ENCODE measurements at places on chromosomes 1 and 21.

- DNase-seq: no peak
- no peak overlapping the region for H3K4me3 ChIP-seq
- no peak overlapping the region for H3K27ac ChIP-seq
- H3K27me3 ChIP-seq: no peaks in the 10 kb centered on the region
Observed at GRCh38 chr1:110321045-110321444, 18.1 kb upstream of the RBM15 start.

DNA sequence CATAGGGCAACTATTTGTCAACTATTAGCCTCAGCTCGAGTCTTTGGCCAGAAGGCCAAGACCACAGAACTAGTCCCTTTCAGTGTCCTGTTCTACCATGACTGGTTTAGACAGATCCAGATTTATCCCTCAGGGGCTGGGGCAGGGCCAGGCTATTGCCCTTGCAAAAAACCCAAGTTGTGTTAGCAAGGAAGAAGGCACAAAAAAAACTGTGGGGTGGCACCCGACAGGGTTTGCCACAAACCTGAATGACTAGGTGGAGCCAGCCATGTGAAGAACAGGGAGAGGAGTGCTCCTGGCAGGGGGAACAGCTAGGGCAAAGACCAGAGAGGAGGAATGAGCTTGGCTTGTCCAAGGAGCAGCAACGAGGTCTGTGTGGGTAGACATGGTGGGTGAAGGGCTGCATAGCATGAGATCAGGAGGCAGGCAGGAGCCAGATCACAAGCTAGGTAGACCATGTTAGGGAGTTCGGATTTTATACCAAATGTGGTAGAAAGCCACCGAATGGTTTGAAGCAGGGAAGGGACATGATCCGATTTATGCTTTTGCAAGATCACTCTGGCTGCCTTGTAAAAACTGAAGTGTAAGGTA lies 4.3 kb downstream of the DCST1 start:
- no peak overlapping the region for H3K4me3 ChIP-seq
- no peak for DNase-seq
- H3K27ac ChIP-seq: no peak overlapping the region
- H3K4me1 ChIP-seq: peaks cover 28% of the 10 kb centered on the region
- no peaks in the 10 kb centered on the region for H3K36me3 ChIP-seq

- DNase-seq: no peak
- no peak overlapping the region for H3K4me3 ChIP-seq
- H3K4me1 ChIP-seq: no peaks in the 10 kb centered on the region
- H3K27me3 ChIP-seq: no peaks in the 10 kb centered on the region
- H3K27ac ChIP-seq: no peak overlapping the region
Observed at GRCh38 chr1:79595931-79596330, 589.4 kb upstream of the ADGRL4 start.

DNA sequence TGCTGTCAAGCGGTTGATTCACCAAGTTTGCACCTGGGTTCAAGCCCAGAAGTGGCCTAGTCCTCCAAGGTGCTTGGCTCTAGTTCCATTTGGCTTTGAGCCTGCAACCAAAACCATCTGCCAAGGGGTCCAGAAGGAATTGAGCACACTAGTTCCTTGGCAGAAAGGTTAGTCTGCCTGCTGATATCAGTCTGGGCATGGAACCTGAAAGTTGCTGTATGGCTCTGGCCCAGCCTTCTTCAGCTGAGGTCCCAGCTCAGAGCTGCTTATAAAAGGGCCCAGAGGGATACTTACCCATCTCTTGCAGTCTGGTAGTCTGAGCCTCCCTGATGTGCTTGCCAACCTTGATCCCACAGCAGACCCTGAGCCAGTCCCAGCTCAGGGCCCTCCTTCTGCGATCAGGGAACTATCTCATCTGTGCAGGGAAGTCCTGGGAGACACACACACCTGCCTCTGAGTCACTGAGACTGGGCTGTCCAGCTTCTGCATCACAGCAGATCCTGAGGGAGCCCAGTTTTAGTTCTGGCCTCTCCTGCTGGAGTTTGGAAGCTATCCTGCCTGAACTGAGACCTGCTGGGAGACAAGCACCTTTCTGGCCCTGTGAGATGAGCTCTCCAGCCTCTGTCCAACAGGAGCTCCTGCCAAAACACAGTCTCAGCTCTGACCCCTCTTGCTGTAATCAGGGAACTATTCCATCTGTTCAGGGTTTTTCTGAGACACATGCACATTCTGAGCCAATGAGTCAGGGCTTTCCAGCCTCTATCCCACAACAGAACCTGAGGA lies 75.8 kb downstream of the CTH start:
- no peak for DNase-seq
- H3K27me3 ChIP-seq: no peaks in the 10 kb centered on the region
- H3K36me3 ChIP-seq: no peaks in the 10 kb centered on the region
- no peak overlapping the region for H3K27ac ChIP-seq
- no peak overlapping the region for H3K4me3 ChIP-seq

- H3K27ac ChIP-seq: no peak overlapping the region
- H3K4me1 ChIP-seq: no peaks in the 10 kb centered on the region
- no peak overlapping the region for H3K4me3 ChIP-seq
- DNase-seq: no peak
- H3K27me3 ChIP-seq: peaks cover 15% of the 10 kb centered on the region
- H3K36me3 ChIP-seq: no peaks in the 10 kb centered on the region
Observed at GRCh38 chr1:8013800-8014199, 12.3 kb downstream of the ERRFI1 start.

DNA sequence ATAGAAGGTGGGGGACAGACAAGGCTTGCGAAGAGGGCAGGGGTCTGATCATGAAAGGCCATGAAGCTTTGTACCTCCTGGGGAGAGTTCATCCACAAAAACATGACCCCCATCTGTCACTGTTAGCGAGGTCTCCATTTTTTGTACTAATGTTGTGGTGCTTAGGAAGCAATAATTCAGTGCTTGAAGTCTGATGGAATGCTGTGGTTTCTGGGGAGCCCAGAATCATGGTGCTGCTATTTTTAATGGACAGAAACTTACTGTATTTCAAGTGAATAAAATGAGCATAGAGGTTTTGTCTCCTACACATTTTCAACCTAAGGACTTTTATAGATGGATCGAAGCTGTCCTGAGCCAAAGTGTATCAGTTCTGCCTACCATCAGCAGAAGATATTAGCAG lies 28.2 kb upstream of the RGL1 start:
- no peak overlapping the region for H3K27ac ChIP-seq
- no peak for DNase-seq
- H3K36me3 ChIP-seq: no peaks in the 10 kb centered on the region

DNA sequence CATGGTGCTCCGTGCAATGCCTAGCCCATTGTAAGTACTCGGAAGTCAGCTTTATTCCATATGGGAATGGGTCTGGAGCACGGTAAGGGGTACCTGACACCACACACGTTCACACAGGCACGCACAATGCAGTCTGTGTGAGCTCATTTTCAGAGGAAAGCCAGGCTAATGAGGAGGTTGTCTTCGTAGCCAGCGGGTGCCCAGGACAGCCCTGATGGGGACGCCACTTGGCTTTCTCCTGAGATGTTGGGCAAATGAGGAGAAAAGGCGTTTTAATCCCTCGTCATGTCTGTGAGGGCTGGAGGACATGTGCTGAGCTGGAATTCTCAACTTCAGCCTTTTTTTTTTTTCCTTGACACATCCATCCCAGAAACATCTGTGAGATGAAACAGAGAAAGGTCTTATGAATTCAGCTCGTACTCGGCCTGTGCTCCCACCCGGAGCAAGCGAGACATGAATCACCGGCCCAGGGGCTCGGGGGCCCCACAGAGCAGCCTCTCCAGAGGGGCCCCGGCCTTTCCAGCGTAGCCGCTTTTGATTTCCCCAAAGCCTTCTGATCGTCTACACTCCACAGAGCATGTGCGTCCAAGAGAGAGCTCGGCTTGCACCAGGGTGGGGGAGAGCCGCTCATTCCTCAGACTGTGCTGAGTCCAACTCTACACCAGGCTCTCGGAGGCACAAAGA lies 125.1 kb downstream of the EPHB2 start:
- no peak for DNase-seq
- no peaks in the 10 kb centered on the region for H3K36me3 ChIP-seq
- no peaks in the 10 kb centered on the region for H3K27me3 ChIP-seq
- H3K4me3 ChIP-seq: no peak overlapping the region

- DNase-seq: no peak
- H3K4me3 ChIP-seq: no peak overlapping the region
- no peaks in the 10 kb centered on the region for H3K4me1 ChIP-seq
- H3K27me3 ChIP-seq: peaks cover 6% of the 10 kb centered on the region
Observed at GRCh38 chr21:34690041-34690792, 21.4 kb downstream of the CLIC6 start.

GRCh38 chr1:206110820-206111219 lies 6.4 kb downstream of the AVPR1B start:
- H3K36me3 ChIP-seq: no peaks in the 10 kb centered on the region
- no peak overlapping the region for H3K27ac ChIP-seq
- H3K27me3 ChIP-seq: no peaks in the 10 kb centered on the region
- H3K4me1 ChIP-seq: peaks cover 3% of the 10 kb centered on the region
- DNase-seq: no peak

DNA sequence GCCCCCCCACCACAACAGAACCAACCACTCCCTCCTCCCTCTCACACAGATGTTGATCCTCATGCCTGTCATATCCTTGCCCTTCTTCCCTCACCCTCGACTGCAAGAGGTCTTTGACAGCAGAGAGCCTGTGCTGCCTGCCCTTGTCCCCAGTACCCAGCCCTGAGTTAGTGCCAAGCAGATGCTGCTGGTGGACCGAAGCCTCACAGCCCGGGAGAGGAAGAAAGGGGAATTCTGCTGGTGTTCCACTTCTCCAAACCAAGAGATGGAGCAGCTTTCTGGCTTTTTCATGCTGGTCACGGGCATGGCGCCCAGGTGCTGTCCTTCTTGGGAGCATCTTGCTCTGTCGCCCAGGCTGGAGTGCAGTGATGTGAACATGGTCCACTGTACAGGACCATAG lies 69.1 kb downstream of the SLC66A1 start:
- H3K4me3 ChIP-seq: no peak overlapping the region
- no peaks in the 10 kb centered on the region for H3K4me1 ChIP-seq
- peaks cover 100% of the 10 kb centered on the region for H3K36me3 ChIP-seq
- H3K27me3 ChIP-seq: no peaks in the 10 kb centered on the region
- no peak overlapping the region for H3K27ac ChIP-seq

DNA sequence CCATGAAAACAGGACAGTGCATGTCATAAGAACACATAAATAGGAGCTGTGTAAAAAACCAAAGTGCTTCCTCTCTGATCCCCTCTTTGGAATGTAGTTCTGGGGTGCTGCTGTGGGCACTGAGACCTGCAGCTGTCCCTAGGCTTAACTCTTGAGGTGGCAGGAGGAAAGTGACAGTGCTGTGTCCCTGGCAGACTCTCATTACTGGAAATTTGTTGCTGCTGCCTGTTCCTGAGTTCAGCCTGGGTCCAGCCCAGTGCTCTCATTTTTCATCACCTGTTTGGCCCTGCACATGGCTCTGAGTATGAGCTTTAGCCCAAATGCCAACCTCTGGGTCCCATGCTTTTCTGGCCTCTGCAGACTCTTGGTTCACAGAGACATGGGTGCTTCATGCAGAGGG lies 329.3 kb downstream of the DSCAM start:
- H3K27me3 ChIP-seq: no peaks in the 10 kb centered on the region
- no peaks in the 10 kb centered on the region for H3K36me3 ChIP-seq

DNA sequence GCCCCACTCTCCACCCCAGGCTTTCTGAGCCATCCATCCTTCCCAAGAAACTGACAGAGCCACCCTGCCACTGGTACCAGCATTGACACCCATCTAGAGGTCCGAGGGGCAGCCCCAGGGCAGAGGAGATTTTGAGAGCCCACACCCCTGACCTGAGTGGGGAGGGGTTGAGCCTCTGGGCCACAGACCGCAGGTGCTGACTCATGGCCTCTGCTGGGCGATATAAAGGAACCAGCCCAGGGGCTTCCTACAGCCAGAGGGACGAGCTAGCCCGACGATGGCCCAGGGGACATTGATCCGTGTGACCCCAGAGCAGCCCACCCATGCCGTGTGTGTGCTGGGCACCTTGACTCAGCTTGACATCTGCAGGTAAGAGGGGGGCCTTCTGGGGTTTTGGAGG lies at the start of gene PADI4:
Gene PADI4 (plus strand): TSS at position 252 of the 400 bp plus-strand sequence. CDS start 26 bp downstream, at position 278.
- DNase-seq: peak; percentile 86
- H3K36me3 ChIP-seq: no peaks in the 10 kb centered on the region
- peak within 1 kb of the TSS; percentile 65 for H3K4me3 ChIP-seq
- peak within 1 kb of the TSS; percentile 88 for H3K27ac ChIP-seq
- H3K4me1 ChIP-seq: peaks cover 93% of the 10 kb centered on the region

GRCh38 chr1:108049178-108049819 lies 84.3 kb upstream of the VAV3 start:
- peaks cover 66% of the 10 kb centered on the region for H3K4me1 ChIP-seq
- H3K27me3 ChIP-seq: no peaks in the 10 kb centered on the region

- no peak overlapping the region for H3K4me3 ChIP-seq
- H3K36me3 ChIP-seq: no peaks in the 10 kb centered on the region
- H3K27me3 ChIP-seq: no peaks in the 10 kb centered on the region
Observed at GRCh38 chr1:117658676-117659075, 52.8 kb downstream of the TENT5C start.

DNA sequence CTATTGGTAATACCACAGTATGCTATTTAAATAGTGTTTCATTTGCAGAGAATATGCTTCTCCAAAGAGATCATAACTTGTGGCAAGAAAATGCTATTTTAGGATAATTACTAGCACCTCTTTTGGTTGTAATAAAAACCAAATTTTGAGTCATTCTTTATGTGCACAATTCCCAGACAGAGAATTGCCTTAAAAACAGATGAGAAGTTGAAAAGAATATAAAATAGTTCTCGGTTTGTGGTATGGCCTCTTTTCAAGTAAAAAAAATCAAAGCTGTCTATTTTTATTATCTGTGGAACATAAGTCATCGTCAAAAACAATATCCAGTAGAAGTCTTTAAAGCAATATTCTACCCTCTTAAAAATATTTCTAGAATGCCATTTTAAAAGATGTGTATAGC lies 185.9 kb downstream of the GREM2 start:
- no peak for DNase-seq
- no peak overlapping the region for H3K27ac ChIP-seq
- no peaks in the 10 kb centered on the region for H3K27me3 ChIP-seq
- H3K4me1 ChIP-seq: no peaks in the 10 kb centered on the region

DNA sequence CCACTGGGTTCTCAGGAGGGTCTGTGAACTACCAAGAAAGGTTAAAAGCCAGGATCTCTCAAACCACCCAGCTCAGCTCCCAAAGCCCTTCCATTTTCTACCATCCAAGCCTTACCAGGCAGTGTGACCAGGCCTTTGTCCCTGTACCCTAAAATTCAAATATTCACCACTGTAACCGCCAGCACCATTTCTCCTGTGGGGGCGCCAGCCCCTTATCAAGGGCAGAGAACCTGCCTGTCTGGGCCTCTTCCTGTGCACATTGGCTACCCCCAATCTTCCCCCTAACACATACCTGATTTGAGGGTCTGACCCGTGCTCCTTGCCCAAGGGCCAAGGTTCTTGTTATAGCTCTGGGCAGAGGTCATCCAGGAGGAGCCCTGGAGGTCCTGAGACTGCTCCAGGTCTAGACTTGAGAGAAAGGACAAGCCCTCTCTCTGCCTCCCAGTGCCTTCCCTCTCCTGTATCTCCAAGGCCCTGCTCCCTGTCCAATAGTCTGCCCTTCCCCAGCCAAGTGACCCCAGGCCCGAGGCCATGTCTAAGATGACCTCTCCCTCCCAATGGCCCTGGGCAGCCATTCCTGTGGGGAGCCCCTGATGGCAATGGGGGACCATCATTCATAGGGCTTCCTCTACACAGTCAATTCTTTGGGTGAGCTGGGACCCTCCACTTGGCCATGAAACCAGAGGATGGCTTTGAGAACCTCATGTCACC lies 78.5 kb downstream of the FHAD1 start:
- DNase-seq: no peak
- no peaks in the 10 kb centered on the region for H3K27me3 ChIP-seq
- H3K4me1 ChIP-seq: peaks cover 16% of the 10 kb centered on the region
- H3K36me3 ChIP-seq: no peaks in the 10 kb centered on the region
- H3K27ac ChIP-seq: no peak overlapping the region

All from CD14-positive monocyte (primary cell).